ENCODE measurements at places on chromosomes 4 and X.
A peak's percentile ranks its signal among the peaks of the same experiment; 100 is the strongest.

- ATAC-seq: no peak
Observed at GRCh38 chr4:189802884-189803283, 137.8 kb upstream of the FRG1 start.

DNA sequence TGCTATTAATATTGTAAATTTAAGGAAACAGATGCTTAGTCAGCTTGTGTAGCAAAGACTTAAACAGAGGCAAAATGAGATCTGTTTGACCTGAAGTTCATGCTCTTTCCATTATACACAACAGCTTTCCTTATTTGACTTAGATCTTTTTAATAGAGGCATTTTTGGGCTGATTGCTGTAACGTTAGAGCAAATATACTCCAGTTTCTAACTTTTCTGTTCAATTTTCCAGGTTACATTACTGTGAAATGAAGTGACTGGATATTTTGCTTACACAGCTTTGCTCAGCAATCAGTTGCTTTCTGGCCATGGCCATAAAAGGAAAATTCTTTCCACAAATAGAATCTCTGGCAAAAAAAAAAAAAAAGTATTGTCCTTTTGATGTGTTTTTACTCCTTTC, 146.2 kb downstream of the PCDH7 start:
- ATAC-seq: no peak

DNA sequence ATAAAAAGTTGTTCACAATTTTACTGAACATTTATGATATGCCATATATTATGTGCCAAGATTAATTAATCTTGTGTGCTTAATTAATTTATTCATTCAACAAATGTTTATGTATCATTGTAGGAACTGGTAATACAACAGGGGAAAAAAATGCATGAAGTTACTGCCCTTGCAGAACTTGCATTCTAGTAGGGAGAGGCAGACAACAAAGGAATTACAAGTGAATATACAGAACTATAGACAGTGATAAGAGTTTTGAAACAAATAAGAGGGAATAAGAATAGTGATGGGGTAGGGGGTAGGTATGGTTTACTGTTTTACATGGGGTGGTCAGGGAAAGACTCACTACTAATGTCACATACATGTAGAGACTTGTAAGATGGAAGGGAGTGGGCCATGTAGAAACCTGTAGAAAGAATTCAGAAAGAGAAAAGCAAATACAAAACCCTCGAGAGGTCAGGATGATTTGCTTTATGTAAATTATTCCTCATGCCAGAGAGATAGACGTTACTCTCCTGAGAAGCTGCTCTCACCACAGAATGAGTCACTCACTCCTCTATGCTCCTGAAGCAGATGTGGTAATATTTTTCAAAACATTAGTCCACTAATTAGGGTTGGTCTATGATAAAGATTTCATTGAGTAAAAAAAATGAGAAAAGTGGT, 855.0 kb upstream of the GRID2 start:
- ATAC-seq: no peak

GRCh38 chr4:54726907-54727306, 69.2 kb downstream of the KIT start:
- no peak for ATAC-seq

GRCh38 chr4:13704761-13705160, 77.2 kb upstream of the BOD1L1 start:
- no peak for ATAC-seq

GRCh38 chrX:8868906-8869305, 67.7 kb upstream of the FAM9A start:
- ATAC-seq: no peak

- ATAC-seq: peak; percentile 51
Observed at GRCh38 chr4:114180481-114180880, 201.0 kb upstream of the ARSJ start.

GRCh38 chr4:102918859-102919258, 50.1 kb downstream of the CISD2 start:
- ATAC-seq: no peak

DNA sequence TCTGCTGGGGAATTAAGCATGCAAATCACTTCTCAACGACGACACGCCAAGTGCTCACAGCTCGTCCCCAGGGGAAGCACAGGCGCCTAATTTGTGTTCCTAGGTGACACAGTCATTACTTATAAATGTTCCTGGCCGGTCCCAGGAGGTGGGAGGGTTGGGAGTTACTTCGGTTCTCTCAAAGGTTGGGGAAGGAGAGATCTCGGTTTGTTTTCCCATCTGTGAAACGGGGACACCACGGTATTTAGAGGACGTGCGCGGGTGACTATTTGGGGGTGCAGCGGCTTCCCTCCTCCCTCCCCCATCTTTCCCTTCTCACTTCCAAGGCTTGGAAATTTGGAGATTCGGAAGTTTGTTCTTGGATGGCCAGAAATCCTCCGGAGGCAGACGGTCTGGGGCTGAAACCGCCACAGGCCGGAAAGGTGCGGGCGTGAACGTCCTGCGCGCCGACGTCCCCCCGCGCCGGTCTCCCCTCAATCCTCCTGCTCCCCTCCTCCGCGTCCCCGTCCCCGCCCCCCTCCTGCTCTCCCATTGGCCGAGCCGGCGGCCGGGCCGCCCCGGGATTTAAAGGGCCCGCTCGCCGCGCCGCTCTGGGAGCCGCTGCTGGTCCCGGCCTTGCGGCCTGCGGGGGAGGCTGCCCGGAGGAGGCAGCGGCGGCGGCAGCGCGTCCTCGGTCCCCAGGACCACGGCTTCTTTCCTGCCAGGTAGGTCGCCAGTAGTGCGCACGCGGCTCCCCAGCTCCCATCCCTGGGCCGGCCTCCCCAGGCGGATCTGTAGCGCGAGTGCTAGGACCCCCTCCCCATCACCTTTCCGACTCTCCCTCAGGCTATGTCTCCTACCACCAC, at the start of gene PORCN:
TSS of gene PORCN (plus strand) at position 593 of the 845 bp plus-strand sequence. CDS start 829 bp downstream, outside the sequence.
- peak; percentile 94 for ATAC-seq

DNA sequence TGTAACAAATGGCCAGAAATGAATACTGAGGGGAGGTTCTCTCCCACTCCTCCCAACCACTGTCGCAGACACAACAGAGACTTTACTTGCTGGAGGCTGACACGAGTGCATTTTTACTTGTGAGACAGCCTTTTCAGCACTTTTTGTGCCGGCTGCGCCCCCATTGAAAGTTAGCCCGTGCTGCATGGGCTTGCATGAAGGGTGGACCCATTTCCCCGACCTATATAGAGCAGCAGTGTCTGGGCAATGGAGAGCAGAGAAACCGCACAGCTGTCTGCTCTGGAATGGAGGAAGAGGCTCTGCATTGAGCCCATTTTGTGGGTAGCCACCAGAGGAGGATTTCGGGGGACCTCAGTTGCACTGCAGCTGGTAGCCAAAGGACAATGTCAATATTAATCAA, 208.8 kb downstream of the UGT8 start:
- no peak for ATAC-seq

GRCh38 chr4:159097785-159098184, 5.1 kb upstream of the RAPGEF2 start:
- no peak for ATAC-seq

GRCh38 chrX:46573331-46573891, at the start of gene CHST7:
CHST7 (plus strand) TSS chrX:46573765; CDS start chrX:46573932, 167 bp downstream.
- peak; percentile 79 for ATAC-seq

DNA sequence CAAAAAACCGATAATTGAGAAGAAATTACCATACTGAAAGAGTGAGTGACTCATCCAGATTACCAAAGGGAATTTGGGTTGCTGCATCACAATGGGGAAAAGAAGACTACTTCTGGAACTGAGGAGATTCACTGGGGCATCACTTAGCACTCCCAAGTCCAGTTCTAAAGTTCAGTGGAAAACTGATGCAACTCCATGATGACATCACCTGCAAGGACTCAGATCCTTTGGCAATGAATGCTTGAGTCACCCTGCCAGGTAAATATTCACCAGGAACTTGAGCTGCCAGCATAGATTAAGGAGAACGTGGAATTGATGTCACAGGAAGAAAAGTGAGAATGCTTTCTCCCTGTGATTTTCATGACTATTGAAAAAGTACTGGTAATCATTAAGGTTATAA, 32.0 kb upstream of the SMIM10L2A start:
- ATAC-seq: no peak

GRCh38 chr4:1166509-1167243, 5.7 kb downstream of the SPON2 start:
- no peak for ATAC-seq

DNA sequence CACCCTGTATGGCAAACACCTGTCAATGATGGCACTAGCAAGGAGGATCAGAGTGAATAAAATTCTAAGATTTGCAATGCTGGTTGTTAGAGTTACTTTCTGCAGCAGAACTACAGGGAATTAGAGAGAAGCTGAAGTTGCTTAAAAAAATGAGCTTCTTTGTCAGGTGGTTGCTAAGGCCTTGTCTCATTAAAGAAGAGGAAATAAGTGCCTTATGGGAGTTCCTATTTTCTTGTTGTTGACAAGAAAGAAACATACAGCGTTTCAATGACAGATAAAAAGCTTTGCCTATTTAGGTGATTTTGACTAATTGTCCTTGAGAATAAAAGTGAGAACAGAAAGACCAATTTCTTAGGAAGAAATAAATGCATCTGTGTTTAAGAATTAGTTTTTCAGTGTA, 106.0 kb upstream of the ARHGAP24 start:
- peak; percentile 66 for ATAC-seq

- no peak for ATAC-seq
Observed at GRCh38 chr4:143618811-143619210, 81.7 kb downstream of the FREM3 start.

GRCh38 chr4:84527391-84527790, 28.3 kb upstream of the NKX6-1 start:
- no peak for ATAC-seq

GRCh38 chr4:107044170-107044569, 8.1 kb upstream of the DKK2 start:
- no peak for ATAC-seq

DNA sequence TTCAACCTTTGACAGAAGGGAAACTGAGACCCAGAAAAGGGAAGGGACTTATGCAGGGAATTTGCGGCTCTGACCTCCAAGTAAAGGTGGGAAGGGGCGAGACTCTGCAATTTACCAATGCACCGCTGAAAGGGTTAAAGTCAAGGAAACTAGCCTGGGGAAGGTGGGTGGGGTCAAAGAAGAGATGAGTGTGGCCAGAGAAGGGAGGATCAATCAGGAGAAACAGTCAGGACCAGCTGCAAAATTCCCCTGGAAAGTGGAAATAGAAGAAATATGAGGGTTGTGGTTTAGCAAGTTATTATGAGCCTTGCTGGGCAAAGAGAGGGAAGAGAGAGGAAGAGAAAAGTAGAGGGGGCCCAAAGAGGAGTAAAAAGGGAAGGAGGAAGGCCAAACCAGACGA, 30.5 kb downstream of the STARD8 start:
- ATAC-seq: no peak

- no peak for ATAC-seq
Observed at GRCh38 chr4:16642897-16643296, 255.5 kb downstream of the LDB2 start.

- no peak for ATAC-seq
Observed at GRCh38 chr4:55008166-55009056, 117.0 kb downstream of the KDR start.

DNA sequence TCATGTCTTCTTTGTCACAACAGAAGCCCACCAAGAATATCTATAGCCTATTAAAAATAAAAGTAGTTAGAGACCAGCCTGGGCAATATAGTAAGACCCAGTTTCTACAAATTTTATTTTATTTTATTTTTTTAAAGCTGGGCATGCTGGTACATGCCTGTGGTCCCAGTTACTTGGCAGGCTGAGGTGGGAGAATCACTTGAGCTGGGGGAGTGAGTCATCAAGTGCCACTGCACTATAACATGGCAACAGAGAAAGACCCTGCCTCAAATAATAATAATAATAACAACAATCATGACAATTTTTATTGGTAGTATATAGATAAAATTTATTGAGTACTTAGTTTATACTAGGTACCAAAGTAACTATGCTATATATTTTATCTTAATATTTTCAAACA, 93.0 kb upstream of the NPFFR2 start:
- ATAC-seq: no peak

- ATAC-seq: no peak
Observed at GRCh38 chr4:4578981-4579380, 37.1 kb upstream of the STX18 start.

DNA sequence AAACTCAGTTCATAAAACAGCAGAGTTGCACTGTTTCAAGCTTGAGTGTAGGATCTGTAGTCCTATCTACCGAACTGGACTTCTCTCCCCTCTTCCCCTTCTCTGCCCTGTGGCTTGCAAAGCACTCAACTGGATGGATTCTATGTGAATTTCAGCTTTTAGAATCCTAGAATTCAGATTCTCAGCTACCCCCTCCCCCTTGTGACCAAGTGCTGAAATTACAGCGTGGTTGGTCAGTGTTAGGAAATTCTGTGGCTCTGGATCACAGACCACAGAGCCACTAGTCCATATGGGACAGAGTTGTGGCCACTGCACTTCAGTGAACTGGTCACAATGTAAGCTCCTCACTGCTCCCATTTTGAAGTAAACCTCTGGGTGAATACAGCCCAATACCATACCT, 64.6 kb upstream of the TRPC5 start:
- ATAC-seq: no peak

- no peak for ATAC-seq
Observed at GRCh38 chr4:107870236-107870635, 45.5 kb downstream of the SGMS2 start.

DNA sequence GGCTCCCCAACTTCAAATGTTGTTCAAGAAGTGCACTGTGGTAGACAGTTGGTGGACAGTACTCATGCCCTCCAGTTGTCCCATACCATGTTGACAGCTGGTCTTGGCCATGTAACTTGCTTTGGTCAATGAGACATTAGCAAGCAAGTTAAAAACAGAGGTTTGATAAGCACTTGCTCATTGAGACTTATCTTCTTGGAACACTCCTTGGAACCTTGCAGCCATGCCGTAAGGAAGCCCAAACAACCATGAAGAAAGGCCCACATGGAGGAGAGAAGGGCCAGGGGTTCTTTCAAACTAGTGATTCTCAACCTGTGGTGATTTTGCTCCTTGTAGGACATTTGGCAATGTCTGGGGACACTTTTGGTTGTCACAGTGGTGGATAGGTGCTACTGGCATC, 2.6 kb upstream of the PRPS2 start:
- no peak for ATAC-seq

DNA sequence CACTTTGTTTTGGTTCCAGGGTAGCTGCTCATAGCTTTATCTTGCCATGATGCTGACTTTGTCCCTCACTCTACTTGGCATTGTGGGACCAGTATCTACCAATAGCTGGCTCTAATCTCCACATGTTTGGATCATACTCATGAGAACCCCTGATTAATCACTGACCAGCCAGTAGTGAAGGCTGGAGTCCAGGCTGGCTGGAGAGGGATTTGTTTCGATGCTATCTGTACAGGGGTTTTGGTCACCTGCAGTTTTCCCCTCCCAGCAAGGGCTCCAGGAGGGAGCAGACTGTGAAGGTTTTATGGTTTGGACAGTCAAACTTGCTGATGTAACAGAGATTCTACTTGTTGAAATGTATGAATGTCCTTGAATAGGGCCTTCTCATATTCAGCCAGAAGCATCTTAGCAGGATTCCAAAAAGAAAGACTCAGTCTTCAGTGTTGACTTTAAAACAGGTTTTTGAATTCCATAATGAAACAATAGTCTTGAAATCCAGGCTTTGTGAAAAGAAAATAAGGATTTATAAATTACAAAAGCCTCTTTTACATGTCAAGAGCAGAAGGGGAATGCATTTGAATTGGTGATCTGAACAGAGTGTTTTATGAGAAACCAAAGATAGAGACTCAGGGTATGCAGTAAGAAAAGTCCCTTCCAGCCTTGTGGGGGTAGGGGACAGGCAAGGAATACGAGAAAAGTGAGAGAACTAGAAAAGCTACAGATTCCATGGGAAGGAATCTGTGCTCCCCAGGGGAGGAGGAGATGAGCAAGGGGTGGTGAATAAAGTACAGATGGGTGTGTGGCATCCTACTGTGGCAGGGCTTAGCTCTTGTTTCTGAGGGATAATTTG, 103.1 kb upstream of the SHISA3 start:
- no peak for ATAC-seq

- ATAC-seq: no peak
Observed at GRCh38 chrX:119073911-119074310, 1.1 kb downstream of the CT47C1 start.

GRCh38 chr4:11720292-11720691, 291.6 kb upstream of the HS3ST1 start:
- ATAC-seq: no peak

All from stimulated activated memory B cell treated with anti-CD40 and anti-IgM and Interleukin-4, amounts not matched to agents 10 μg/mL and 1 μg/mL and 100 μg/mL, for 72 hours (primary cell).